ENCODE measurements at places on chromosomes 3 and 15.

GRCh38 chr3:142945023-142945422, 18.5 kb downstream of the PAQR9 start:
- DNase-seq: no peak

DNA sequence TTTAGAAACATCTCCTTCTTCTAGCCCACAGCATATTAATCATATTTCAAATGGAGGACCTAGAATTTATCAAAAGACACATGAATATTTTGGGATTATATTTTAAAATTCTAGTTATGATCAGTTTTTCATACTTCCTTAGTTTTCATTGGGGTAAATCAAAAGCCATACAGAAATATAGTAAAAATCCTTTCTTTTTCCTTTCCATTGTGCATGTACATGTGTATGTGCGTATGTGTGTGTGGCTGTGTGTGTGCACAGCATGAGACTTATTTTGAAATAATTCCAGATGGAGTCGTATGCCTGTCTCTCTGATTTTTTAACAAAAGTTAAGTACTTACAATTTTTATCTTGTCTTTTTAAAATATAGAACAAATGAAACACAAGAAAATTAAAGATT, 94.5 kb downstream of the ARPP21 start:
- no peak for DNase-seq

DNA sequence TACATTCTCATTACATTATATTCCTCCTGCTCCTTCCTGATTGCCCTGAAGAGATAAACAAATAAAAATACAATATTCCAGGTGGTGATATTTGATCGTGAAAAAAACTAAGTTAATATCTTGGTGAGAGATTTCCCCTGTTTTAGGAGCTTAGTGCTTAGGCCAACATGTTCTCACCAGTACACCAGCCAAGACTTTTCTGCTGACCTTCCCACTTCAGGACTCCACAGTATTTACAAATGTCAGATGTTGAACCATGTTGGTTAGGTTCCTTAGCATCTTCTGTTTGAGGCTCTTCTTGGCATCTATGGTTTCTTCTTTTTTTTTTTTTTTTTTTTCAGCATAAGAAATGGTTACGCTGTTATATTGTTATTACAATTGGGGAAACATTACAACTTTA, 247.0 kb downstream of the IL5RA start:
- no peak for DNase-seq

- no peak for DNase-seq
Measured at GRCh38 chr3:94896994-94897393, 834.1 kb downstream of the NSUN3 start.

DNA sequence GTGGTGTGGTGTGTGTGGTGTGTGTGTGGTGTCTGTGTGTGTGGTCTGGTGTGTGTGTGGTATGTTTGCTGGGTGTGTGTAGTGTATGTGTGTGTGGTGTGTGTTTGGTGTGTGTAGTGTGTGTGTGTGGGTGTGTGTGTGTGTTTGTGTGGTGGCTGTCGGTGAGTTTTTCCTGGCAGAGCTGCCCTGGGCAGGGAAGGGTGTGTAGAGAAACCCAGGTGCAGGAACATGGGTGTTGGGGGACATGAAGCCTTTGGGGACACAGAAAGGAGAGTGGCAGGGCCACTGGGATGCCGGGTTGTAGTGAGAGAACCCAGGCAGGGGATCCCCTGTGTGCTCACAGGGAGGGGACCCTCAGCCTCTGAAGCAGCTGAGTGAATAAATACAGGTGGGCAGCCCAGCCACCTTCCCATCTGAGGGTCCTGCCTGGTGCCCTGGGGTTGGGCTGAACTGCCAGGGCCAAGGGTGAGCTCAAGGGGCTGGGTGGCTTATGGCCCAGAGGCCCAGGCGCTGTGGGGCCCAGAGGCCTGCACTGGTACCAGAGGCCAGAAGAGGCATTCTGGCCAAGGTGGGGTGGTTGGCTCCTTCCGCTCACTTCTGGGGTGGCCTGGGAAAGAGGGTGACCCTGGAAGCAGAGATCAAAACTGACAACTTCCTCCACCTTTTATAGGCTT, 48.5 kb upstream of the CTSH start:
- no peak for DNase-seq

GRCh38 chr3:37224879-37225278, 50.5 kb upstream of the LRRFIP2 start:
- no peak for DNase-seq

DNA sequence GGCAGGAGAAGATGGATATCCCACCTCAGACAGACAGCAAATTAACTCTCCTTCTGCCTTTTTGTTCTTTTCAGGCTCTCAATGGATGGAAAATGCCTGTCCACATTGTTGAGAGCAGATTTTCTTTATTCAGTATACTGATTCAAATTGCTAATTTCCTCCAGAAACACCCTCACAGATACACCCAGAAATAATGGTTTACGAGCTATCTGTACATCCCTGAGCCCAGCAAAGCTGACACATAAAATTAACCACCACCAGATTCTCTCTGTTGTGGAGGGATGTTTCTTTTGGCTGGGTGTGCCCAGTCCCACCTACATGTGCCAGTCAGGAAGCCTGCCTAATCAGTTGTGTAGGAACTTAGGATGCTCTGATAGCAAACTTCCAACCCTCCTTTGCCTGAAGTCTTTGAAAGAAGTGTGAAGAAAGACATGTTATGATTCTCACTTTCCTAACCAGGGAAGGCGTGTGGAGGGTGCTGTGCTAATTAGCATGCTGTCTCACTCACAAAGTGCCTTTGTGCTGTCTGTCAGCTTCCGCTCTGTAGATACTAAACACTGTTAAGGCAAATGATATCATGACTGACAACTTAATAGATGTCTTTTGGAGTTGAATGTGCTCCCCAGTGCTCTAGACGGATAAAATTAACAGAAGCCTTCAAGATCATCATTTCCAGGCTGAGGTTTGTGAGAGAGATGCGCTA, 208.5 kb downstream of the CLSTN2 start:
- no peak for DNase-seq

DNA sequence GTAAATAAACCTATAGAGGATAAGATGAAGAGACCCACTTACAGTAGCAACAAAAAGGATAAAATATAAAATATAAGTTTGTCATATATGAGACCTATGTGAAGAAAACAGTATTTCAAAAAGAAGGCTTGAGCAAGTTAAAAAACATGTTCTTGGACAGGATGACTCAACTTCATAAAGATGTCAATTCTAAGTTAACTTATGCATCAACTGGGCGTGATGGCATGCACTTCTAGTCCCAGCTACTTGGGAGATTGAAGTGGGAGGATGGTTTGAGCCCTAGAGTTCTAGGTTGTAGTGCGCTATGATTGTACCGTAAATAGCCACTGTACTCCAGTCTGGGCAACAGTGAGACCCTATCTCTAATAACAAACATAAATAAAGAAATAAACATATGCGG, 59.7 kb downstream of the PDCD6IP start:
- no peak for DNase-seq

DNA sequence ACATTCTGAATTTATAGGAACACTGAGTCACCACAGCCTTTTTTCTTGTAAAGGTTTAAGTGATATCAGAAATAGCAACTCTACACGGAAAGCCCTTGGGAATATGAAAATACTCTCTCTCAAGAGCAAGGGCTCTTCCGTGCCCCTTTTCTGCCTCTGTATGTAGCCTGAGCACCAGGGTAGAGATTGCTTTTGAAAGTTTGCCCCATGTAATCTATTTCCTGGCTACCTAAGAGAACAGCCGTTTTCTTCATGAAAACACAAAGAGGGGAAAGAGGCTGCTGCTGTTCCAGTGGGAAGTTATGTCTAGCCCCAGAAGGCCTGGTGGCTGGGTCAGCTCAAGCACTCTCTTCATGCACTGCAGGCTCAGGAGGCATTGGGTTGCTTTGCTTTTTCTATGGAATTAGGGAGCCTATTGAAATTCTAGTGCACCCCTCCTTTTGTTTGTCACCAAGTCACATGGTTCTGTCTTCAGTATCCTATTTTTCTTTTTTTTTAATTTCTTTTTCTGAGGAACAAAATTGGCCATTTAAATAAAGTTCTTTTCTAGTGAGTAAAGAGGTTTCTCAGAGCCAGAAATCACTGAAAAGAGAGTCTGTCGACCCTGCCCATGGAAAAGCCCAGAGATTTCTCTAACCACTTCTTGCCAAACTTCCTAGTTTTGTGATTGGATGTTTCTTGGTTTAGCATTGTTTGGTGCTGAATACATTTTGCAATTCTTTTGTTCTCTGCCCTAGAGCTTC, 39.5 kb downstream of the TIGIT start:
- DNase-seq: no peak

DNA sequence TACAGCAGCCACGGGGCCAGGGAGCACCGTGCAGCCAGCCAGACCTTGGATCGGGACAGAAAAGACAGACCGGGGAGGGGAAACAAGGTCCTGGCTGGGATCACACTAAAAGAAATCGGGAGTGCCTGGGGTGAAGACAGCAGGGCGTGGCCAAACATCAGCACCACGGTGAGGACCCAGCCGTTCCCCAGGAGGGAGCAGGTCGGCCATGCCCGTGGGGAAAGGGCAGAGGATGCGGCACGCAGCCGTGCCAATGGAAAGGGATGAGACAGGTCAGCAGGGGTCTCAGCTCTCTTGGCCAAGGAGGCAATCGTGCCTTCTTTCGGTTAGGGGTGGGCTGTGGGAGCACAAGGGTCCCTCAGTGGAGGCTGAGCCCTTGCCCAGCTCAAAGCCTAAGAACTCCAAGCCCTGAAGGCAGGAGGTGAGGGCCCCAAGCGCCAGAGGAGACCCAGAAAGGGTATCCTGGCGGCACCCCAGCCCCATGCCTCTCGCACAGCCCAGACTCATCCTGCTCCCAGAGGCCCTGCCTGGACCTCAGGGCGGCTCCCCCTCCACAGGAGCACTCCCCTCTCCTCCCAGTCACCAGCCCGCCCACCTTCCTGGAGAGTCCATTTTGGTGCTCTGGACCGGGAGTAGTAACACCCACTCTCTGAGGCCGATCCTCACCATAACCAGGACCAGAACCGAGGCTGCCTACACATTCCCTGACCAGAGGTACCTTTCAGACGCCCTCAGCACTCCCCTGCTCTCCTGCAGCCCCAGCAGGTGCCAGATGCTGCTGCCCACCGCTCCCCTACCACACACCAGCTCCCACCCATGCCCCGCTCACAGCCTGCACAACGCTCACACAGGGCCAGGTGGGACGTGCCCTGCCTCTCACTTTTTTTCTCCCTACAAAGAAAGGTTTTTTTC, 23.2 kb upstream of the OCA2 start:
- DNase-seq: no peak

DNA sequence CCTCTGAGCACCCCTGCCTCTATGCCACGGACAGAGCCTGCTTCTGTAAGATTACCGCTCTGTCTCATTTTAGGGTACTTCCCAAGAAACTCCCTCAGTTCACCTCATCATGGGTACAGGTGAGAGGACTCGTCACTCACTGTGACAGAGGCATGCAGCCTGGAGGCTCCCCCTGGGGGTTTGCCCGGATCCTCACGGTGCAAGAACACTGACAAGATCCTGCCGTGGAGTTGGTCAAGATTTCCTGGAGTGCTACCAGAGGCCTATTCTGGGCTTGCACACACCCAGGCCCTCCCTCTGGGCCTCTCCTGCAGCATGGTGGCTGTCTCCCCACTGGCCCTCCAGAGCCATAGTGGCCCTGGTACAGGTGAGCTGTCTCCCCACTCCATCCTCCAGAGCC, 103.1 kb upstream of the TNIK start:
- no peak for DNase-seq

- no peak for DNase-seq
Measured at GRCh38 chr3:14340960-14341708, 61.3 kb upstream of the SLC6A6 start.

DNA sequence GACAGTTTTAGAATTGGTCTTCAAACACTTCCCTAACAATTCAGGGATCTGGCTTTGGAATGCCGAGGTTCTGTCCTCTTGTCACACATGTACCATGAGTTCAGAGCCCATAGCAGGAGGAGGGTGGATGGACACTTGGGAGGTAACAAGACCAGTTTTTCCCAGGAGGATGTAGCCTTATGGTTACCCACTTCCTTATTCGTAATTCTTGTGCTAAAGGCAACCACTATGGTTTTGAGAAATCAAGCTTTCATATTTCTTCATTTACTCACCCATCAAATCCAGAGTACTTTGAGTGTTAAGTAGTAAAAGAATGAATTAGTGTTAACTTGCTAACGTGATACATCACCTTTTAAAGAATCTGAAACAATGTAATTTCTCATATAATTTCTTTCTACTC, 479.6 kb upstream of the ALCAM start:
- DNase-seq: no peak

DNA sequence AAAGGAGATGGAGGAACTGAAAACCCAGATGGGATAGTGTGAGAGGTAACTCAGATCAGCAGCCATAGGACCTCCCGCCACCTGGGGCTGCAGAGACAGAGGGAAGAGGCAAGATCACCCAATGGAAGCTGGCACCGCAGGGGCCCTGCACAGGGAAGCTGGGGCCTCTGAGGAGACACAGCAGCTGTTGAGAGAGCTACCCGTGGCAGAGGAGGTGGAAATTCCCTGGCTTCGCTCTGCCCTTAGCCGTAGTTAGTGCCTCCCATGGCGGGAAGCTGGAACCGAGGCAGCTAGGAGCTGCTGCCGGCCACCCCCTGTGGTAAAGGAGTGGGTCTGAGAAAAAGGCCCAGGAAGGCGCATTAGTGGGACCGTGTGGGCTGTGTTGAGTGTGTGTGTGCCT, 18.0 kb upstream of the PLXNA1 start:
- peak; percentile 34 for DNase-seq

DNA sequence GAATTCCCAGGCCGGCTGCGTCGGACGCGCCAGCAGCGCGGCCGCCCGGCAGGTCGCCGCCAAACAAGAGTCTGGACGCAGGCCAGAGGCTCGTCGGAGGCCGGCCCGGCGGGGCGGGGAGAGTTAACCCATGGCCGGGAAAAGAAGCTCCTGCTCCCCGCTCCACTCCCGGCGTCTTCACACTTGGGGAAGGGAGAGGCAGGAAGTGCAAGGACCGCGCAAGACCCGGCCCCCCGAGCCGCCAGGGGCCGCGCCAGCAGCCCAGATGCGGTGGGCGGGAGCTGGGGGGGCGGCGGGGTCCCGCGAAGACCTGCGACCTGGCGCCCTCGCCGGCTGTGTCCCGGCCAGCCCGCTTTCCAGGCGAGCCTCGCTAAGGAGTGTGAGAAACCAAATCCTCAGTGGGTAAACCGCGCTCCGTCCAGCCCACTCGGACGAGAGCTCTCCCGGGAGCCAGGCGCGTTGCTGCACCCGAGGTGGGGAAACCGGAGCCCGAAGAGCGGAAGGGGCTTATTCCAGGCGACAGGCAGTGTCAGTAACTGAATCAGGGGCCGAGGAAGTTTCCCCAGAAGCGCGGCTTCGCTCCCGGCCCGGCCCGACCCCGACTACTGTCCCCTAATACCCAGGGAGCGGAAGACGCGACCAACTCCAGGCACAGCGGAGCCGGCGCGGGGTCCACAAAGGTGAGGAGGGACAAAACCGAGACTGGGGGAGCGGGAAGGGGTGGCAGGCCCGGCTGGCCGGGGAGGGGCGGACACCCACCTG, 721 bp downstream of the ADAMTS7 start:
- no peak for DNase-seq

- no peak for DNase-seq
Measured at GRCh38 chr15:64197425-64197824, 34.6 kb upstream of the PPIB start.

DNA sequence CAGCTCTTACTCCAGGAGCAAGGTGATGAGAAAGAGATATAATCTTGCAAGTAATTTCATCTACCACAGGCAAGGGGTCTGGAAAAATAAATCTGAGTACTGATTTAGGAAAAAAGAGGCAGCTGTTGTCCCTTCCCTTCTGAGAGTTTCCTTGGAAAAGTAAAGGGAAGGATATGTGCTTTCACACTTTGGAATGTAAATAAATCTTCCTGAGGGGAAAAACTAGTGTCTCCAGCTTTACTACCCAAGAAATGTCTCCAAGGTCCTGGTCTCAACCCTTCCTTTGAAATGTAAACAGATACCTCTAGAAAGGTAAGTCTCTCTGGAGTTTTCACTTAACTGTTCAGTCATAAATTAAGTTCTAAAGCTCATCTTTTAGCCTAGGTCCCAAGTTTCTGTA, 102.6 kb downstream of the DPH6 start:
- DNase-seq: no peak
